ENCODE measurements at places on chromosomes 3 and 15.

DNA sequence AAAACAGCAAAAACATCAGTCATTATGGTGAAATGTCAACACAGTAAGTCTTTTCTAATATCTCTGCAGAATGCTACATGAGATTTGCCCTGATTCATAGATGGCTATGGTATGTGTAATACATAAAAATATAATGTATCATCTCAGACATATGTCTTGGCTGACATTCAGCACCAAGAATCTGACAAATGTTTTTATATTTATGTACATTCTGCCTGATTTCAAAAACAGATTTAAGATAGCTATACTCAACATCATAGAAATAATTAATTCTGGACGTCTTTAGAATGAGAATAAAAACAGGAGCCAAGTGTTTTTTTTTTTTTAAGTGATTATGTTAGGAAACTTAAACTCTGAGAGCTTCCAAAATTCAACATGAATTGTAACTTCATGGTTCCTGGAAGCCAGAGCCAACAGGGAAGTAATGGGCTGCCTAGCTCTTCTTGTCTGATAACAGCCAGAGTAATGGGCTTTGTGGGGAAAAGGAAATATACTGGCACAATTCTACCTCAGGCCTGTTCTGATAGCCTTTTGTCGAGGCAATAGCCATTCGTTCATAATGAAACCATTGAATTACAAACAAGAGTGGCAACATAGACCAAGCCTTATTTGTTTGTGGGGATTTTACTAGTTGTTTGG, 184.4 kb downstream of the VGLL4 start:
- no peak for DNase-seq

DNA sequence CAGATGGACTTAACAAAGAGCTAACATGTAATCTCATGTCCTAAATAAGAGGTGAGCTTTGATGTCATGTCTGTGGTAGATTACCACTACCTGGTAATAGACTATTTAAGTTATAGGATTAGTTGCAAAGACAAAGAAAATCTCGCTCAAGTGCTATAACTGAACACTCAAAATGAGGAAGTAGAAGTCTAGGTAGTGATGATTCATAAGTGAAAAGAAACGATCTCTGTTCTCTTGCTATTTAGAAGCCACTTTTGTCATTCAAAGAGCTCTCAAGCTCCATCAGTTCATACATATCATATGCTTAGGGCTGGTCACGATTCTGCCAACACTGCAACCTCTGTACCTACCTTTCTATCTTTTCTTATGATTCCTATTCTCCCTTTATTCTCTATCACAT, 110.9 kb downstream of the EDEM1 start:
- DNase-seq, result no peak

- no peak for DNase-seq
These were observed 39.0 kb downstream of the CMSS1 start for GRCh38 chr3:99856437-99857220.

DNA sequence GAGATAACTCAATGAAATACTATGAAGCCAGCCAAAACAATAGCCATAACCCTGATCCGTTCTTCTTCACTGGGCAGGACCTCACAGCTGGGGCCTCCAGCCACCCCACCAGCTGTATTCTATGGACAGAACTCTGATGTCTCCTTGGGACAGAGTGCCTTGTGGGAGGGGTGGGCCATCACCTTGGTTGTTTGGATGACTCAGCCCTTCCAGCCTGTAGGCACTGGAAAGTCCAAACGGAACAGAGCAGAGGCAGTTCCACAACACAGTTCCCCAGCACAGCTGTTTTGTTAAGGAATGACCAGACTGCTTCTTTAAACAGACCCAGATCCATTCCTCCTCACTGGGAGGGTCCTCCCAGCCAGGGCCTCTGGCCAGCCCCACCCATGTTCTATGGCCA, 31.9 kb upstream of the ZBED2 start:
- no peak for DNase-seq

GRCh38 chr3:126155280-126155640, 25.1 kb downstream of the ALDH1L1 start:
- no peak for DNase-seq

DNA sequence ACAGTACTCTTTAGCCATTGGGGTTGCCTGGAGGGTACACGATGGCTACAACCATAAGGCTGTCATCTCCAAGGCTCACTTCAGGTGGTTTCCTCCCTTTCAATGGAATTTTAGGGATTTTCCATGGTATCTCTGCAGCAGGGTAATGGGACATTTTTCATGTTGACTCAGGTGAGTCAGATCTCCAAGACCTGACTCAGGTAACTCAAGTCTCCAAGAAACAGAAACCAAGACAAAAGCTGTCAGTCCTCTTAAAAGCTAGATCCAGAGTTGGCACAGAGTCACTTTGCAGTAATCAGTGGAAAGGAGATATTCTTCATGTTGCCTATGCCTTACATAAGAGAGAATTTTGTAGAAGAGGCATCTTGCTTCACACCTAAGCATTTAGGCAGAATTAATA, 375.8 kb upstream of the ARPP21 start:
- DNase-seq, result no peak

DNA sequence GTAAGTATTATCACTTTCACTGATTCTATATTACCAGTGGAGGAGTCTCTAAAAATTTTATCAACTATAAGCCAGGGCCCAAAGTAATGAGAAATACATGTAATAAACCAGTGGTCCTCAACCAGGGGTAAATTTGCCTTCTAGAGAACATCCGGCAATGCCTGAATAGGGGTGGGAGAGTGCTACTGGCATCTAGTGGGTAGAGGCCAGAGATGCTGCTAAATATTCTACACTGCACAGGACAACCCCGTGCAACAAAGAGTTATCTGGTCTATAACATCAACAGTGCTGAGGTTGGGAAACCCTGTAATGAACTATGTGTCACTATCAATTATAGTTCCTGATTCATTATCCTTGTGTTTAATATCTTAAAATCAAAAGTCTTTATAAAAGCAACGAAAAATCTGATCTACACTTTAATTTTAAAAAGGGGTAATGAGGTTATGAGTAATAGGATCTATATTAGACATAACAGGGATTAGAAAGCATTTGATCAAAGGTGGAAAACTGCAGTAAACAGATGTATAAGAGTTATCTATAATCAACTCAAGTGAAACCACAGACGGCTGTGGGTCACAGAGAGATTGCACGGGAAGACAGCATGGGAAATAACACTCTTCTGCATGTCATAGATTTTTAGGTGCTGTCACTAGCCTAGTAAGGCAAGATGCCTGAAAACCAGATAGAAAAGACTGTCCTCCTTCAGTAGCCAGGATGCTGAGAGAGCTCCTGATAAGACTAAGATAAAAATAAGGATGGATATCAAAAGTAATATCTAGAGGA, 2.0 kb downstream of the LYSMD2 start:
- DNase-seq, result no peak

DNA sequence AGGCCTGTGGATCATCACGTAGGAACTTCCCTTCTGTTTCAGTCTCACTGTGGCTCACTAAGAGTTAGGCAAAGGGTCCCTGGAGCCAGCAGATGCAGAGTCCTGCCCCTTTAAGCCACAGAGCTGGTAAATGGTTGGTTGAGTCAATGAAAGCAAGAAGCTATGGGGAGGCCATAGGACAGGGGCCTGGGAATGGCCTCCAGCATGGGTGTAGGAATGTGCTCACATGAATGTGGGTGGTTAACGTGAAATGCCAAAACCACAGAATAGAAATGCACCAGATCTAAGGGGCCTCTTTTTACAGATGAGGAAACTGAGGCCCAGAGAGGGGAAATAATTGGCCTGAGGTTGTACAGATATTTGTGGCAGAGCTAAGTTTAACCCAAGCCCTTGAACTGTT, 150.3 kb downstream of the TLE3 start:
- no peak for DNase-seq

DNA sequence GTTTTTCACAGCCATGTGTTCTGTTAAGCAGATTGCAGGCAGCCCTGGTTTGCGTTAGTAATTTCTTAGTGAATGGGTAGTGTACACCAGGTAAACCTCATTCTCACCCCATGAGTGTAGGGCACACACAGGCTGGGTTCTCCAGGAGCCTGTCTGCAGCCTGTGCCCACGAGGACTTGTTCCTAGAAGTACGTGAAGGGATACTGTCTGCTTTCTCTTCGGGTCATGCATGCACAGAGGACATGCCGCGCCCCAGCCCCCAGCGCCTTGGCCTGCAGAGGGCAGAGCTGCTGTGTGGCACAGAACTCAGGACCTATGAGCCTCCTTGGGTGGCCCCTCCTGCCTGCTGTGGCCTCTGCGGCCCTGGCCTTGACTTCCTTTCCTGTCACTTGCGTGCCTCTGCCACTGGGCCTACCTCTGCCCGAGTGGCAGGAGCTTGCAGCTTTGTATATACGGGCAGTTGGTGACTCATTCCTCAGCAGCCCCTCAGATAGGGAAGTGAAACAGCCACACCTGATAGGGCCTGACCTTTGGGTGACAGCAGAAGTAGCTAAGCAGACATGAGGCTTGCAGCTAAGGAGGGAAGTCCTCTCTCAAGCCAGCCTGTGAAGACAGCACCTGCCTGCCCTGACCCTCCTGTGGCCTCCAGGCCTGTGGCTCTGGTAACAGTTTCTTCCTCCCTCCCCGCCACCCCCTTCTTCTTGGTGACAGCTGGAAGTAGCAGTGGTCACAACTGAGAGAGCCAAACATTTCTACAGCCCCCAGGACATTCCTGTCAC, 19.5 kb downstream of the PPCDC start:
- no peak for DNase-seq

DNA sequence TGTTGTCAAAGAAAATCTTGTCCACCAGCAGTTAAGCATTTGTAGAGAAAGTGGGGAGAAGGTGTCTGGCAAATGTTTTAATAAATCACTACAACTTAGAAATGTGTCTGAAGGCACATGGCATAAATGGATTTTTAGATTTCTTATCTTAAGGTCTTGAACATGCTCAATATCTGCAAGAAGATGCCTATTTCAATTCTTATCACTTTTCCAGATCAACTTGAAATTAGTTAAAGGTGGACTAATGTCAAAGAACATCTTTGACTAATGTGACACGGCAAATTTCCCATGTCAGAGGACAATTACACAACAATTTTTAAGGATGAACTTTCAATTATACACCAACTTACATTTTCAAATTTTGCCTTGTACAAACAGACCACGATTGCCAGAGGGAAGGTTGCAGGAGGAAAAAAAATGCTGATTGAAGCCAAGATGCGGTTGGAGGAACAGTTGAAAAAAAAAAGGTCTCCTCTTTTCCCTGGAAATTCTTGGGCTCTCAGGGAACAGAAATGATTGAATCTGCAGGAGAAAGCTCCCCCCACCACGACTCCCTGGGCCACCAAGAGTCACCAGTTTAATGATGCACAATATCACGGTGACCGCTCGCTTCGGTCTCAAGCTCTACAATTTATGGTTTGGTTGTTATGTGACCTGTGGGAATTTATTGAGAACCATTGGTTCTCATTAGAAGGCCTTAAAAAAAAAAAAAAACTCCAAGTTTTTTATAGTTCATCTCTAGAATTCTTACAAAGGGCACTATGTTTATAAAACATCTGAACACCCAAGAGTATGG, 507.6 kb upstream of the ADAMTS9 start:
- DNase-seq, result no peak

DNA sequence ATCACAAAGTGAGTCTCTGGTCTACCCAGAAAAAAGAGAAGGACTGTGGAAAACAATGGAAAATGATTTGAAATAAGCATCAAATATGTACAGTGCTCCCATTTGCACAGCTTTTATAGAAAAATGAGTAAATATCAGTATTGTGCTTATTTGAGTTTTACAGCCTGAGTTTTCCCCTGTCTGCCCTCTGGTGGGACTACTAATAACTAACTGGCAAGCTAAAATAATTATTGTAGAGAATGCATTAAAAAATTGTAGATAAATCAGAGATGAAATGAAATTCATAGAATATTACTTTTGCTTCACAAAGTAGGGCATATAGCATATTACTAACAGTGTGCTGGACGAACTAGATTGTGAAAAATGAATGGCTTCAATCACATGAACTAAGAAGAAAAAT, 287.1 kb downstream of the NAALADL2 start:
- no peak for DNase-seq

GRCh38 chr3:42369832-42370231, 40.6 kb downstream of the LYZL4 start:
- no peak for DNase-seq

DNA sequence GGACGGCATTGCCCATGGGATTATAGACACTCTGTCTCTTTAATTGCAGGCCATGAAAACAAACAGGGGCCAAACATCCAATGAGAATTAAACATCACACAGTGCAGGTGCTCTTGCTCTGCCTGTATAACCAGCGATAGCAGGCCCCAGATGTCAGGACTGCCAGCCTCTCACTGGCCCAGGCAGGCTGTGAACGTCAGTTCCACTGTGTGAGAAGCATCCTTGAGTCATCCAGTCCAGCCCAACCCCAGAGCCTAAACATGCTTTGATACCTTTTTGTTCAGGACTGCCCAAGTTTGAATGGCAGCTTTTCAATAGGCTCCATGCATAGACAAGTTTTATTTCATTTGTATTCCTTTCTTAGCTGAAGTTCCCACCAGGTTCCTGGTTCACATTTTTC, 189.8 kb downstream of the SLCO3A1 start:
- DNase-seq, result no peak

GRCh38 chr3:125479091-125479490, 40.9 kb downstream of the SNX4 start:
- DNase-seq, result no peak

- DNase-seq, result no peak
These were observed 126.2 kb downstream of the KLF13 start for GRCh38 chr15:31452595-31453557.

- DNase-seq, result no peak
These were observed 14.6 kb upstream of the ATP10A start for GRCh38 chr15:25877681-25878080.
